ENCODE measurements at places on chromosomes 13 and 19. TPM values are rescaled to one million over a fixed set of nuclear protein-coding genes. Genes with fewer than 3 reads are reported as not detected.

GRCh38 chr13:35496006-35496405 is 19.5 kb upstream of the MAB21L1 start:
- no peaks in the 10 kb centered on the region for H3K36me3 ChIP-seq
- no peaks in the 10 kb centered on the region for H3K4me1 ChIP-seq
- no peak for DNase-seq
- no peaks in the 10 kb centered on the region for H3K27me3 ChIP-seq

- no peak overlapping the region for H3K4me3 ChIP-seq
- no peaks in the 10 kb centered on the region for H3K27me3 ChIP-seq
- DNase-seq = no peak
- H3K4me1 ChIP-seq = no peaks in the 10 kb centered on the region
Observed at GRCh38 chr13:86584301-86584700, 785.1 kb upstream of the SLITRK6 start.

Gene POGLUT2
- total RNA-seq = 7.0 TPM

Gene ZNF737
- 22.7 TPM for total RNA-seq

DNA sequence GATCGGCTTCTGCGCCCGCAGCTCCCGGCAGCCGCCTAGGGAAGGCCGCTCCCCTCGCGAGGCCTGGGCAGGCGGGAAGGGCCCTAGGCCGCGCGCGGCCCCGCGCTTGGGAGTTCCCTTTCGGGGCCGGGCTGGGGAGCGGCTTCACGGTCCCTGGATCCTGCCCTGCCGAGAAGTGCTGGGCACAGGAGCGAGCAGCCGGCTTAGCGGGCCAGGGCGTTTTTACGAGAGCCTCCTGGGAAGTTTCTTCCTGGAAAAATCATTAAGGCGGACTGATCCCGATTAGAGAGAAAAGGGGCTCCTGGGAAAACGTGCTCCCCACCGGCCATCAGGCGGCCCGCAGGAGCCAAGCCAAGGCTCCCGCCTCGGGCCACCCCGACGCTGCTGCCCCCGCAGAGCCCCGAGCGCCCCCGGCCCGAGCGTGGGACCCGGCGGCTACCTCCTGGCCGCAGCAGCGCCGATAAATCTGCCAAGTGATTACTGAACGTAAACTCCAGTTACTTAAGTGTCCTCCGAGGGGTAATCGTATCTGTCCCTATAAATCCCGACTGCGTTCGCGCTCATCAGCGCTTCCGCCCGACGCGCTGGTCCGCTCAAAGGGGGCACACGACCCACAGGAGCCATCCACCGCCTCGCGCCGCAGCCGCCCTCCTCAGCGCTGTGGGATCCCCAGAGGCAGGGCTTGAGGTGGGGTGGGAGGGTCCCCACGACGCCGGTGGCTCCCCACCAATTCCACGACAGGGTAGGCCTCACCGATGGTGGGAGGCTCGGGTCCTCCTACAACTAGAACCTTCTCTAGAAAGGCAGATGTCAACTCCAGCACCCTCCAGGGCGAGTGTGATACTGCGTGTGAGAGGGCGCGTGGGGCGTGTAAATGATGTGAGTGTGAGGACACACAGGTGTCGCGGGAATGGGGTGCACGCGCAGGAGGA is 2.8 kb downstream of the ZIC5 start:
- peaks cover 62% of the 10 kb centered on the region for H3K27me3 ChIP-seq
- H3K36me3 ChIP-seq = no peaks in the 10 kb centered on the region
- H3K4me1 ChIP-seq = no peaks in the 10 kb centered on the region
- no peak overlapping the region for H3K27ac ChIP-seq
- no peak overlapping the region for H3K4me3 ChIP-seq

Gene SERTAD3
- total RNA-seq = 38.4 TPM

Gene PHLDB3
- 10.8 TPM for total RNA-seq

DNA sequence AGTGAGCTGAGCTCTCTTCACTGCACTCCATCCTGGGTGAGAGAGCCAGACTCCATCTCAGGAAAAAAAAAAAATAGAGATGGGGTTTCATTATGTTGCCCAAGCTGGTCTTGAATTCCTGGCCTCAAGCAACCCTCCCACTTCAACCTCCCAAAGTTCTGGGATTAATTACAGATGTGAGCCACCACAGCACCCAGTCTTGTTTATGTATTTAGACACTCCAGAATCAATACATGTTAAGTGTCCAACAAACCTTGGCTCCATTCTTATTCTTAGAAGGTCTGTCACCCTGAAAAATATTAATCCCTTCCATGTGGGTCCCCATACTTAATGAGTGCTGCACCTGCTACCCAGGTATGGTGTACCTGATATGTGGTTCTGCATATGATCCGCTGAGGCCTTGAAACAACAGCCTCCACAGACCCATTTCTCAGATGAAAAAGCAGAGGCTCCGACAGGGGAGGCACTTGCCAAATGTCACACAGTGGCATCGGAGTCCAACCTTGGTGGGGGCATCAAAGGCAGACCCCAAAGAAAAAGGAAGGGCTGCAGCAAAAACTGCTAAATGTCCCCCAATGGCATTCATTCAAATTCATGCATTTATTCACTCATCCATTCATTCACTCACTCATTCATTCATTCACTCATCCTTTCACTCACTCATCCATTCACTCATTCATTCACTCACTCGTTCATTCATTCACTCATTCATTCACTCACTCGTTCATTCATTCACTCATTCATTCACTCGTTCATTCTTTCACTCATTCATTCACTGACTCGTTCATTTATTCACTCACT is 16.7 kb downstream of the TICAM1 start:
- H3K4me3 ChIP-seq = peak overlapping the region; percentile 30
- no peak overlapping the region for H3K27ac ChIP-seq
- no peak for DNase-seq
- peaks cover 7% of the 10 kb centered on the region for H3K4me1 ChIP-seq

Gene CFAP97D2
- total RNA-seq = not detected

- DNase-seq = no peak
- H3K27ac ChIP-seq = peak overlapping the region; percentile 87
- H3K27me3 ChIP-seq = no peaks in the 10 kb centered on the region
- peaks cover 6% of the 10 kb centered on the region for H3K4me1 ChIP-seq
Observed at GRCh38 chr13:48977286-48977625, 1.5 kb downstream of the FNDC3A start.

DNA sequence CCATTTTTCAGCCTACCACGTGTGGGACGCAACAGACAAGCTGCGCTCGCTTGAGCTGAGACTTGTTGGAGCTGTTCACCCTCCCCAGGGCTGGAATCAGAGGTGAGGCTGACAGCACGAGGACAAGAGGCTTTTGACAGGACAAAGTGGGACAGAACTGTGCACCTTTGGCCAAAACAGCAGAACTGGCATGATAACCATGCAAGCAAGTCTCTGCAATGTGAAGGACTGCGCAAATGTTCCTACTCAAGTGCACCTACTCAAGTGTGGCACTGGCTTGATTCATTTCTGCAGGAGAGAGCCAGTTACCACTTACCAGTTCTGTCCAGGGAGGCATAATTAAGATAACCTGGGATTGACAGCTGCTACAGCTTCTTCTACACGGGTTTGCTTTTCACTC is 62.2 kb upstream of the TM9SF2 start:
- no peak overlapping the region for H3K27ac ChIP-seq
- no peak overlapping the region for H3K4me3 ChIP-seq
- no peaks in the 10 kb centered on the region for H3K36me3 ChIP-seq
- no peaks in the 10 kb centered on the region for H3K27me3 ChIP-seq
- H3K4me1 ChIP-seq = no peaks in the 10 kb centered on the region

DNA sequence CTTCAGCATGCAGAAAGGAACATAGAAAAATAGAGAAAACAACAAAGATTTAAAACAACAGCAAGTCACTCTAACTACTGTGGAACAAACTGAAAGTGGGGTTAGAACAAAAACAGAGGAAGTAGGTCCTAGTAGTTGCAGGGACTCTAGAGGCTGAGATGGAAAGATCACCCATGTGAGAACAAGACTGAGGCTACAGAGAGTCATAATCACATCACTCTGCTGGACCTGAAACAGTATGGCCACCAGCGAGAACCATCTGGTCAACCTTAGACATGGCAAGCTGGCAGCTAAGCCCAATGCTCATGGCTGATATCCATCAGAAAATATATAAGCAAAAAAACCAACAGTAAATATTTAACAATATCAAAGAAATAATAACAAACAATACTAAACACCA is 35.8 kb upstream of the ZNF724 start:
- H3K36me3 ChIP-seq = no peaks in the 10 kb centered on the region
- H3K4me1 ChIP-seq = no peaks in the 10 kb centered on the region
- H3K27me3 ChIP-seq = no peaks in the 10 kb centered on the region
- DNase-seq = no peak
- no peak overlapping the region for H3K4me3 ChIP-seq
- no peak overlapping the region for H3K27ac ChIP-seq

DNA sequence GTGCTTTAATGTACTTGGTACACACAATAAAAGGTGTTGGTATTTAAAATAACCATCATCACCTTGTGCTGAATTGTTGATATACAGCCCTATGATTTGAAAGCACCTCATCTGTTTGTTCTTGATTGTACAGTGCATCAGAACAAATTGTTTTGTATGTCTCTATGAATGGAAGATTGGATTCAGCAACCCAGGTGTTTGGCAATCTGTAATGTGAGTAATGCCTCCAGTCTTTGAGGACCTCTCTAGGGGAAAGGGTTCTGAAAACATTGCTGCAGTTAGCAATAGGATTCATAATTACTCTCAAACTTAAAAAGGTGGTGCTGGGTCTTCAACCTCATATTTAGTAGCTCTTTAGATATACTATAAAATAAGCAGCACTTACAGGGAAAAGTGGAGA is 341.8 kb downstream of the OXGR1 start:
- no peaks in the 10 kb centered on the region for H3K36me3 ChIP-seq
- DNase-seq = no peak
- no peak overlapping the region for H3K27ac ChIP-seq
- H3K4me1 ChIP-seq = no peaks in the 10 kb centered on the region

DNA sequence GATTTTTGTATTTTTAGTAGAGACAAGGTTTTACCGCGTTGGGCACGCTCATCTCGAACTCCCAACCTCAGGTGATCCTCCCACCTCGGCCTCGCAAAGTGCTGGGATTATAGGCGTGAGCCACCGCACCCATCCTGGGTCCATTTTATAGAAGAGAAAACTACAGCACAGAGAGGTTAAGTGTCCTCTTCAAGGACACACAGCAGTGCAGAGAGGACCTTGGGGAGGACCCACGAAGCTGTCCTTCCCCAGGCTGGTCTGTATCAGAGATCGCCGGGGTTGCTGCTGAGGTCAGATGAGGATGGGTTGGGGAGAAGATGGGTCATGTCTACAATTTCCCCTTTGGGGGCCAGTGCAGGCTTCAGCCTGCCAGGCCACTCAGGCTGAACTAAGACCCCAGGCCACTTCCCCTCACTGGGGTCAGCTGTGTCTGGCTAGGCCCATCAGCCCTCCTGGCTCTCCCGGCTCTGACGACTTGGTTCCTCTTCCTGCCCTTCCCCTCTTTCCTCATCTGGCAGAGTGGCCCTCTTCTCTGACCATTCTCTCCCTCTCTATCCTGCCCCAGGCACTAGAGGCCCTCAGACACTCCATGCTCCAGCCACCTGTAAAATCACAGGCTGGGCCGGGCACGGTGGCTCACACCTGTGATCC is 9.6 kb downstream of the MYO1F start:
- no peak for DNase-seq
- H3K36me3 ChIP-seq = no peaks in the 10 kb centered on the region
- no peak overlapping the region for H3K4me3 ChIP-seq
- no peaks in the 10 kb centered on the region for H3K27me3 ChIP-seq

DNA sequence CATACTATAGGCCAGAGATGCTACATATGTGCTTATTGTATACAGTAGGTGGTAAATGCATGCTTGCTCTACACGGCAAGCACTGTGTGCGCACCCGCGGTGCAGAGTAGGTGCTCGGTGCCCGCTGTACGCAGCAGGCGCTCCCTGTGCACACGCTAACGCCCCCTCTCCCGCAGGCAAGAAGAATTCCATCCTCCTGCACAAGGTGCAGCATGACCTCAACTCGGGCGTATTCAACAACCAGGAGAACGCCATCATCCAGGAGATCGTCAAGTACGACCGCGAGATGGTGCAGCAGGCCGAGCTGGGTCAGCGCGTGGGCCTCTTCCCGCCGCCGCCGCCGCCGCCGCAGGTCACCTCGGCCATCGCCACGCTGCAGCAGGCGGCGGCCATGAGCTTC is 17.7 kb downstream of the POLRMT start:
- no peaks in the 10 kb centered on the region for H3K27me3 ChIP-seq
- no peaks in the 10 kb centered on the region for H3K36me3 ChIP-seq
- peak; percentile 59 for DNase-seq
- no peak overlapping the region for H3K27ac ChIP-seq

DNA sequence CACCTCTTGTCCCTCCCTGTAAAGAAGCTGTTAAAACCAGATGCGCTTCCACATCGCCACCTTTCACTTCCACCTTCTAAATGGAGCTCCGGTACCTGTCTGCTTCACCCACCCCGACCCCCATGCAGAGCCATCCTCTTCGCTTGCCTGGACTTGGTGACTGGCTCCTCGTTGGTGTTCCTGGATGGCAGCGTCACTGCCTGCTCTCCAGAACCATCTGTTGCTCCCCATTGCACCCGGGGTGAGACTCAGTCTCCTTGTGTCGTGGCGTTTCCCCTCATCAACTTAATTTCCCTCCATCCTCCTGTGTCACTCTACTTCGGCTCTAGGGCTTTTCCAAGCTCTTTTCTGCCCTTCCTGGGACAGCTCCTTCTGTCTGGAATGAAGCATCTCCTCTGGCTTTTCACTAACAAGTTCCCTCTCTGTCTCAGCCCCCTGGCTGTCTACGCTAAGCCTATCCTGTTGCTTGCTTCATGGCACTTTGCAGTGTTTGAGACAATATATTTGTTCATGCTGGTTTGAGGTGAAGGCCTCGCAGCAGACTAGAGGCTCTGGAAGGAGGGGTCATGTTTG is 10.3 kb downstream of the CEBPG start:
- no peak overlapping the region for H3K4me3 ChIP-seq
- H3K4me1 ChIP-seq = no peaks in the 10 kb centered on the region
- no peak overlapping the region for H3K27ac ChIP-seq
- no peaks in the 10 kb centered on the region for H3K27me3 ChIP-seq
- peaks cover 5% of the 10 kb centered on the region for H3K36me3 ChIP-seq

Gene CALR3
- not detected for total RNA-seq

Gene ZNF208
- 7.8 TPM for total RNA-seq

Gene MUC16
- 0.41 TPM for total RNA-seq

Gene VMAC
- 8.7 TPM for total RNA-seq

- H3K4me3 ChIP-seq = no peak overlapping the region
- no peak for DNase-seq
- H3K4me1 ChIP-seq = peaks cover 8% of the 10 kb centered on the region
- H3K36me3 ChIP-seq = no peaks in the 10 kb centered on the region
Observed at GRCh38 chr19:31352782-31353651, 3.8 kb upstream of the TSHZ3 start.

GRCh38 chr13:76019421-76020044 is 383.4 kb downstream of the LMO7 start:
- H3K4me1 ChIP-seq = no peaks in the 10 kb centered on the region
- no peaks in the 10 kb centered on the region for H3K27me3 ChIP-seq
- no peak overlapping the region for H3K27ac ChIP-seq
- peak; percentile 57 for DNase-seq
- no peaks in the 10 kb centered on the region for H3K36me3 ChIP-seq

GRCh38 chr13:42355092-42355485 is 83.1 kb downstream of the AKAP11 start:
- H3K4me1 ChIP-seq = no peaks in the 10 kb centered on the region
- H3K4me3 ChIP-seq = no peak overlapping the region
- no peak overlapping the region for H3K27ac ChIP-seq
- no peaks in the 10 kb centered on the region for H3K36me3 ChIP-seq
- no peak for DNase-seq
- H3K27me3 ChIP-seq = no peaks in the 10 kb centered on the region

- no peaks in the 10 kb centered on the region for H3K4me1 ChIP-seq
- no peak overlapping the region for H3K4me3 ChIP-seq
- no peak for DNase-seq
- H3K36me3 ChIP-seq = no peaks in the 10 kb centered on the region
- H3K27me3 ChIP-seq = no peaks in the 10 kb centered on the region
Observed at GRCh38 chr13:34124666-34125306, 306.8 kb downstream of the RFC3 start.

Gene PRKCG
- total RNA-seq = not detected

Gene ZNF568
- total RNA-seq = 13.1 TPM

Data from kidney (tissue), 22 donors.